ENCODE measurements at places on chromosomes 3 and 15.
A peak's percentile ranks its signal among the peaks of the same experiment; 100 is the strongest.

DNA sequence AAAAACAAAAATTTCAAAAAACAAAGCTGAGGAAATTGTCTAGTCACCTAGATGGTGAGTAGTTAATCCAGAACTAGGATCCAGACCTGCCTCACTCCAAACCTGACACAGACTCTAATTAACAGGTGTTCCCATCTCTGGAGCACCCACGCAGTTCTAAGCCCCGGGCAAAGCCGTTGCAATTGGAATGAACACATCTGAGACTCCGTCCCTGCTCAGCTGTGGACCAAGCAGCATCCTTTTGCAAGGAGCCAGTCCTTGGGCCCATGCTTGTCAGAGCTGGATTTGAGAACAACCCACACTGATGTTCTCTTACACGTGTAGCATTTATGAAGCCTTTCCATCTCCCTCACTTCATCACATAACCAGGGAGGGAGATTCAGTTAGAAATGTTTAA lies 54.8 kb downstream of the LMCD1 start:
- no peak for DNase-seq

- no peak for DNase-seq
Measured at GRCh38 chr15:52124270-52124880, 11.8 kb upstream of the BCL2L10 start.

- DNase-seq: no peak
Measured at GRCh38 chr3:48240000-48240963, 622 bp upstream of the ZNF589 start.

DNA sequence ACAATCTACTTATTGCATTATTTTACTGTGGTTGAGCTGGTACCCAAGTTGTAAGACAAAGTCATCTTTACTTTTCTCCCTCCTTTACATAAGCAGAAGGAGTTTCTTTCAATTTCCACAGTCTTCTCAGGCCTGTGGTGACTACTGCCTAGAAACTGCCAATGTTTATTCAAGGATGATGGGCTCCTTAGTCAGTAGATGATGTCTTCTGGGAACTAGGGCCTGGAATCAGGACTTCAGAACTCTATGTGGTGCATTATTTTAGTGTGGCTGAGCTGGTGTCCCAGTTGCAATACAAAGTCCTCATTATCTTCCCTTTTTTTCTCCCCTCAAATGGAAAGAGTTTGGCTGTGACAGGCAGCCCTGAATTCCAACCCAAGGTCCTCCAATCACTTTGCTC lies 1762.5 kb downstream of the SI start:
- no peak for DNase-seq

- no peak for DNase-seq
Measured at GRCh38 chr3:149247008-149247710, 25.5 kb upstream of the CP start.

DNA sequence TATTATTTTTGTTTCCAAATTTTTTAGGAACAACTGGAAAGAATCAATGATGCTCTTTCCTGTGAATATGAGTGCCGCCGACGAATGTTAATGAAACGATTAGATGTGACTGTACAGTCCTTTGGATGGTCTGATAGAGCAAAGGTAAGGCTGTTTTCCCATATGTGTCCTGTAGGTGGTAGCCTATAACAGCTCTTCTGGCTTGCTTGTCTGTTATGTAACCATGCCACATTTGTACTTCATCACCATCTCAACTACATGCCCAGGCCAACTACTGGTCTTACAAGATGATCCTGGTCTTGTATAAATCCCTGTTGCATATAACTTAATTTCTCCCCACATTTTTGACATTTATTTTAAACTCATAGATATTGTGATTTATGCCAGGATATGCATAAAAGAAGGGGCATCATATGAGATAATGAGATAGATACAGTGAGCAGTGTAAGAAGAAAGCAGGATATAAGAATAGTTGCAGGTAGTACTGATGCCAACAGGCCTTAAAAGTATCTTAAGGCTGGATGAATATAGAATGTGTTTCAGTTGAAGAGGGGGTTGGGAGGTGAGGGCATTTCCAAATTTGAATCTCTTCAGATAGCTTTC lies 20.3 kb downstream of the FAM98B start:
- DNase-seq: peak; percentile 35

- DNase-seq: no peak
Measured at GRCh38 chr3:9067352-9067975, 104.2 kb upstream of the RAD18 start.

GRCh38 chr3:37693511-37694283 lies 168.0 kb upstream of the CTDSPL start:
- no peak for DNase-seq

DNA sequence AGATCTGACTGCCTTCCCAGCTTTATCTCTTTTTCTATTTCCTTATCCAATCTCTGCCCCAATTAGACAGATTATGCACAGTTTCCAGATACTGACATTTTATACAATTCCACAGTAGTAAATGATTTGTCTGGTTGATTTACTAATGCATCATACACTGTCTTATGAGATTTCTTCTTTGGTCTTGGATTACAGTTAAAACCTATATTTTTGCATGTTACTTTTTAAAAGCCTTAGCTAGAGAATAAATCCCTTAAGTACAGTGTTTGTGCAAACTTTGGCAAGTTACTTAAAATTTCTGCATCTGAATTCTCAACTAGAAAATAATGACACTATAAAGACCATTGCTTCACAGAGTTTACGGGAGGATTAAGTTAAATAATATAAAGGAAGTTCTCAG lies 6.0 kb downstream of the UNC13C start:
- DNase-seq: no peak

DNA sequence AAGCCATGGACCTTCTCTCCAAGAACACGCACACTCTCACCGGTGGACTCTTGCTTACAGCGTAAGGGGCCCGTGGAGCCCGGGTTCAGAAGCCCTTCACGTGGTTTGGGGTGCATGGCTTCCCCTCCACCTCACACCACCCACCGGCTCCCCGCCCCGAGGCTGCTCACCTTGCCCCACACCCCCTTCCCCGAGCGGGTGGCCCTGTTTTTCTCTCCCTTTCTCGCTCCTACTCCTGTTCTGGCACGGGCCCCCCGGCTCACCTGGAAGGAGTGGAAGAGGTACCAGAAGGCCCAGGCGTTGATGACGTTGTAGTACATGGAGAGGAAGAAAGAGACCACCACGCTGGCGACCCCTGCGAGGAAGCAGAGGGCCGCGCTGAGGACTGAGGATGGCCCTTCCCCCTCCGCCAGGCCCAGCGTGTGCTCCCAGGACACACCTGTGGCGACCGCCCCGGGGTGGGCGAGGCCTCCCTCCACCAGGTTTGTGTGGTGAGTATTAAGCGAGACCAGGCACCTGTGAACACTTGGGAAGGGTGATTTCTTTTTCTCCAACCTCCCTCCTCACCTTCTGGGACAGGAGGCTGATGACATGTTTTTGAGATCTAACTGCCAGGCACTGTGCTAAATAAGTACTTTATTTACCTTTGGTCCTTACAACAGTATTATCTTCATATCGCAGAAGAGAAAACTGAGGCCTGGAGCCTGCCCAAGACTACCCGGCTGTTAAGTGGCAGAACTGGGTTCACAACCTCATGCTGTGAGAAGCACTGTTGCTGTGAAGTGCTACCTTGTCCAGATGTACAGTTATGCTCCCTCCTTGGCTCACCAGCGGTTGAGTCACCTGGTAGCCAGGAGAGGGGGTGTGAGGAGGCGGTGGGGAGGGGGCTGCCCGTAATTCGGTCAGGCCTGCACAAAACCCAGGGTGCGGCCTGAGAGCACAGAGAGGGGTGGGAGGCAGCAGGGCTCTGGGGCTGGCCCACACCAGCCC lies 16.3 kb downstream of the SLC6A20 start:
- no peak for DNase-seq

- DNase-seq: no peak
Measured at GRCh38 chr3:186664506-186664905, 1.3 kb upstream of the HRG start.

GRCh38 chr3:181362378-181362777 lies 349.3 kb upstream of the SOX2 start:
- DNase-seq: no peak
